COLO829 (cell line): ENCODE measurements at places on chromosomes 13 and 19.

DNA sequence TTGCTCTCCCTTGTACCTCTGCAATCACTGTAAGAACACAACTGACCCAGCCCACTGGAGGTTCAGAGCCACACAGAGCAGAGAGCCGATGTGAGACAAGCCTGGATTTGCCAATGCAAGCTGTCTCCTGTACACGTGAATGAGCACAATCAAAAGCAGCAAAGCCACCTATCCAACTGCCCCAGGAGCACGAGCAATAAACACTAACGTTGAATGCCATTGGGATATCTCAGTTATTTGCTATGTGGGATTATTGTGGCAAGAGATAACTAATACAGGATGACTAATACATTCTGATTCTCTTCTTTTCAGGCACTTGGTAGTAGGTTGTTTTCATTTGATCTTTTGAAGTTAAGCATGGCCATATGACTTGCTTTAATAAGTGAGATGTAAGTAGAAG lies 85.2 kb upstream of the FAM216B start:
- DNase-seq, result no peak

DNA sequence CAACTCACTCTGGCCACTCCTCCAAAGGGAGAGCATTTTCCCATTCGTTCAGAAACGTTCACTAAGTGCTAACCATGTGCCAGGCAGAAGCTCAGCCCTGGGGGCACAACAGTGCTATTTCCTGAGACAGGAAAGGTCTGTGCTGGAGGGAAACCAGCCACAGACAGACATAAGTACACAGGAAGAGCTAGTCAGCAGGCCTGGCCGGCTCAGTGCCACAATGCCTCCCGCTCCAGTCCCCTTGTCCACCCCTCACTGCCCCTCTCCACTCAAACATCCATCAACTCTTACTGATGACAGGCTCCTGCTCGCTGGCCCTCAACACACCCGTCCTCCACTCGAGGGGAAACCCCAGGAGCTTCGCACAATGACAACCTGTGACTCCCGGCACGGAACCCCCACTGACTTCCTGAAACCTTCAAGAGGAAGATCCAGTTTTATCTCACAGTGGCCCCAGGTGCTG lies 11.3 kb upstream of the PLA2G4C start:
- DNase-seq, result peak; percentile 75

- DNase-seq, result no peak
Observed at GRCh38 chr19:46393456-46394401, 19.6 kb downstream of the CCDC8 start.

DNA sequence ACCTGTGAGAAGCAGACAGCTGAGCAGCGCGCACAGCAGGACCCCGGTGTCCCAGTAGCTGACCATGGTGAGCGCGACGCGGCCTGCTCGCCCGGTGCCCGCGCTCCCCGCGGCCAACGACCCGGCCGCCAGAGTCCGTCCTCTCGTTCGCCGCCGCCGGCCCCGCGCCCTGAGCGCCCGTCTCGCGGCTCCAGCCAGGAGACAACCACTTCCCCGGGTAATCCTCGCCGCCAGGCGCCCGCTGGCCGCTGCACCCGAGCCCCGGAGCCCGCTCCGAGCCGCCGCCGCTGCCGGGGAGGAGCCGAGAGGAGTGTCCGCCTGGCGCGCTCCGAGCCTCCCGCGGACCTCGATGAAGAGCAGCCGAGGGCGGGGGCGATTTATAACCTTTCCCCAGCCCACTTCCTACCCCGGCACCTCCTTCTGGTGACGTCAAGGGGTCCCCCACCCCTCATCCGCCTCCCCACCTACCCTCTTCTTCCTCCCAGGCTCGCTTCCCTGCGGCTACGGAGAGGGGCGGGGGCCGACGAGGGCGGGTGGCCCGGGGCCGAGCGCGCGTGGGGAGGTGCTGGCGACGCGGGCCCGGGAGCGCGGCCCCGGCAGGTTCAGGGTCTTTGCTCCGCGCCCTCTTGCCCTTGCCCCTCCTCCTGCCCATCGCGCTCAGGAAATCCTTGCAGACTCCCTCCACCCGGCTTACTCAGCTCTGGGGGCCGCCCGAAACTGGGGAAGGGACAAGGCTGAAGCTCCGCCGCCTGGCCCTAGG lies at the start of gene FLT1:
TSS of gene FLT1 (minus strand) at position 351 of the 760 bp plus-strand sequence. CDS start at position 66, 285 bp downstream.
- no peak for DNase-seq

- DNase-seq, result no peak
Observed at GRCh38 chr13:68185444-68186141, 955.5 kb upstream of the PCDH9 start.

DNA sequence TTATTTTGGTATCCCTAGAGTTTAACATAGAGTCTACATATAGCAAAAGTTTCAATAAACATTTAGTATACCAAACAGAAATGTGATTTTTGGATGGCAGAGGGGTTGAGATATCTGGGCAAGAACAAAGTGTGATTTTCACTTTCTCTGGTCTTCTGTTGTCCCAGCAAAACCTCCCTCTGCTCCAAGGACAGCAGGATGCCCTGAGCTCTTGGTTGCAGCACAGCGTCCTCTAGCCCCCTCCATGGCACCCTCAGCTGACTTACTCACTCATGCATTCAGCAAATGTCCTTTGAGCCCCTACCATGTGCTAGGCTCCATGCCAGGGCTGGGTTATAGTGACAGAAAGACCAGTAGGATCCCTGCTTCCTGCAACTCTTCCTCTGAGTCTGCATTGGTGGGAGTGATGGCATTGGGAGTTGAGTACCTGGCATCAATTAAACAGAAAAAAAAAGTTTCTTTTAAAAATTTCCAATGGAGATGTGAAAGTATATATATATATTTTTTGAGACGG lies 104.8 kb upstream of the UBL3 start:
- DNase-seq, result no peak

DNA sequence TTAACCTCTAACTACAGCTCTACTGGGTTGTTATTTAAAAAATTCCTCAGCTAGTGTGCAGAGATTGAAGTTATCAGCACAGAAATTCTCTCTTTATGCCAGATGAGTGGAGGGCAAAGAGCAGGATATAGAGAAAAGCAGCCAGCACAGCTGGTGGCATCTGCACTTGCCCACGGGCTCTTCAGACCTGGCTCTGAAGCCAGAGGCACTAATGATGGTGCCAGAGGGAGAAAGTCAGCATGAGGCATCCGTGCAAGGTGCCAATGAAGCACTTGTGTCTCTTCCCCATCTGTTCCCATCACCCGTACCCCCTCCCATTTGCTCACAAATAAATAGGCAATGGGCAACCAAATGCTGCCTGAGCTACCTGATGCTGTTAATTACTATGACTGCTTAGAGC lies 138.9 kb downstream of the OLFM4 start:
- no peak for DNase-seq

- DNase-seq, result no peak
Observed at GRCh38 chr13:52994051-52994450, 34.6 kb upstream of the OLFM4 start.

GRCh38 chr13:41352935-41353840 lies 42.1 kb downstream of the NAA16 start:
- DNase-seq, result peak; percentile 37

DNA sequence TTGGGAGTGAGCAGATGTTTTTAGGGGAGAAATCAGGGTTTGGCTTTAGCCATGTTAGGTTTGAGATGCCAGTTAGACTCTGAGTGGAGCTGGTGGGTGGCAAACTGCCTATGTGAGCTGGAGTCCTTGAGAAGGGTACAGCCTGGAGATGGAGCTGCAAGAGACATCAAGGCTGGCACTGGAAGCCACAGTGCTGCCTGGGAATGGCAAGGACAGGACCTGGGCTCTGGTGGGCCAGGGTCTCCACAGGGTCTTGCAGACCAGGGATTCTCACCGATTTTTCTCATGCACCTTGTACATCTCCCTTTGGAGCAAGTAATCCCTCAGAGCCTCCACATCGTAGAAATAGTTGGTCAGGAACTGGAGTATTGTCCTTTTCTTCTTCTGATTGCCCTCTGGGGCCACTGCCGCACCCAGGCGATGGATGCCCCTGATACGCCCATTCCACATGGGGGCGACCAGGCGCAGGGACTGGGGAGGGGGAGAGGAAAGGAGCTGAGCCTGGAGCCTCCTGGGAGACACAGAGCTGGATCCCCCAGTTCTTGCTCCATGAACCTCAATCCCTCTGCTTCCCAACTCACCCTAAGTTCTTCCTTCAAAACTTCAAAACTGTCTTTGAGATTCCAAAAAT lies 1.7 kb downstream of the DMAC2 start:
- DNase-seq, result no peak

DNA sequence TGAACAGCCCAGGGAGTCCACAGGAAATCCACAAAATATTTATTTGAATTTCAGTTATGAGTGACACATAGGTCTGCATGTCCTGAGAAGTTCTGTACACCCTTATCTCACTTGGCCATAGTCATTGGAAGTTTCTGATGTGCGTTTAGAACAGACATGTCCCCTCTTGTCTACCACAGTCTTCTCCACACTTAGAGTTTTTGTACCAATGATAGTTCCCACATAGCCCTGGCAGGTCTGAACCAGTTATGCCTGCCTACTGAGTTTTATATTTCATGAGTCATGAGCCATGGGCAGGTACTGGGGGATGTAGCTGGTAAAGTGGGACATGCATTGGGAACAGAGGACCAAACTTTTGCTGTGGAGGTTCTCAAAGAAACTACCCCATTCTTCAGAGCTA lies 11.3 kb downstream of the ZNF132 start:
- DNase-seq, result no peak

DNA sequence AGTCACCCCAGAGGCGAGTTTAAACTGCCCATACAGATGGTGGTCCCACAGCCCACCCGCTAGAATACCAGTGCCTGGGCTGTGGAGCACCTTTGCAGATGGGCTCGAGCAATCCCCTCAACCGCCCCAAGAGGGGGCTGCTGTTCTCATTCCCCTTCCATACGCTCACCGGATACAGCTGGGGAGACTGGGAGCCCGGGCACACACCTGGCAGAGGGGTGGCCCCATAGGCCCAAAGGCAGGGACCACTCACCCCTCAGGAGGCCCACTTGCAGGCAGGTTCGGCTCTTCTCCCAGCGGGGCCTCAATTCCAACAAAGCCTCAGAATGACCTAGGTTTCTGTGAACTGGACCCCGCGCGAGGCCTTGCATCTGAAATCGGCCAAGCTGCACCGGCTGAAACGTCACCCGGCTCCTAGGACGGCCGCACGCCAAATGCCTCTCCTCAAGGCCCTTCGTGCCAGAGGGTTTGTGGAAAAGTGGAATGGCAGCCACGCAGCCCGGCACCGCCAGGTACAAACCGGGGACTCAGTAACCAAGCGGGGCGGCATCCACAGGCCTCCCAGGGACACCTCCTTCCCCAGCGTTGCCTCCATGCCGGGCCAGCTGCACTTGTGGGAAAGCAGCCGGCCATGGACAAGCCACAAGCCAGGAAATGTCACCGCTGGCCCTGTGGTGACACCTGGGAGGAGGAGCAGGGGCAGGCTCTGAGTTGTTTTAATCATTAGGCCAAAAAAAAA lies 18.7 kb downstream of the MLLT1 start:
- peak; percentile 15 for DNase-seq

- no peak for DNase-seq
Observed at GRCh38 chr19:28044477-28044876, 1168.5 kb downstream of the UQCRFS1 start.

DNA sequence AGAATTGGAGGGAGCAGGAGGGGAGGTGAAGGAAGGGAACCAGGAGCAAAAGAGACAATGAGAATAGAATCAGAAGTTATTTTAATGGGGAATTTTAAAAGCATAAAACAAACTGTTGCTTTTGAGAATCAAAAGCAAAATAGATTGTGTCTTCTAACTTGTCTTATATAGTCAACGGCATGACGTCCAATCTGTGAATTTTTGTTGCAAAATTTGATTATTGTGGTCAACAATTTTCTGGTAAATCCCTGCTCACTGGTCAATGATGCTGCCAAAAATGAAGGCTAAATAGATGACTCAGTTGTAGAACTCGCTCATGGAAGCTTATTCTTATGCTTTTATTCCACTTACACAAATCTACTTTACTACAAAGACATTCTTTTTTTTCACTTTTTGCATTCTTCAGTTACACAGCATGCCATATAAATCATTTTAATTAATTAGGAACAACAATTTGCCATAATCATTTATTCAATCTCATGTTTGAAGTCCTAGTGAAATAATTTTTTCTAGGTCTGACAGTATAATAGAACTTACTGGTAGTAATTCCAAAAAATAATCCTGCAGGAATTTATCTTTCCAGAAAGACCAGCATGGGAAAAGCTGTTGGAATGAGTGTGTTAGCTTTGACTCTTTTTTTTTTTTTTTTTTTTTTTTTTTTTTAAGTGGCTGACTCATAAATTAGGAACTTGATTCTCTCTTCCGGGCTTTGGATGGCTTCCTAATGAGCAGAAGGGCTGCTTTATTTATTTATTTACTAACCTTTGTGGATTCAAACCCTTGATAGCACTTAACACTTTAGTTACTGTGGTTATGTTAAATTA lies 256.9 kb downstream of the SPRY2 start:
- DNase-seq, result peak; percentile 74

GRCh38 chr13:39577838-39578491 lies 25.0 kb downstream of the LHFPL6 start:
- DNase-seq, result no peak

DNA sequence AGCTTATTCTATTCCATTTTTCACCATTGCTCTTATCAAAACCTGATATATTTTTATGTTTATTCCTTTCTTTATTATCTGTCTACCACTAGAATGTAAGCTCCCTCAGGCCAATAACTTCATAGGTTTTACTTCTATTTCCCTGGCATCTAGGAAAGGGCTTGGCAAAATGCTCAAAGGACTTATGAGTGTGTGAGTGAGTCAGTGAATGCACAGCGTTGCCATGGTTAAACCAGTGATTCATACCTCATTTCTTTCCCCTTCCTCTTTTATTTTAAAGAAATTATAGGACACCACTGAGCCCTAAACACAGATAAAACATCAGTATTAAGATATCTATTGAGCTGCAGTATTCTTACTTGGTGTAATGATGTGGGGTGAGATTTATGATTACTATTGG lies 162.1 kb downstream of the GPC6 start:
- no peak for DNase-seq

DNA sequence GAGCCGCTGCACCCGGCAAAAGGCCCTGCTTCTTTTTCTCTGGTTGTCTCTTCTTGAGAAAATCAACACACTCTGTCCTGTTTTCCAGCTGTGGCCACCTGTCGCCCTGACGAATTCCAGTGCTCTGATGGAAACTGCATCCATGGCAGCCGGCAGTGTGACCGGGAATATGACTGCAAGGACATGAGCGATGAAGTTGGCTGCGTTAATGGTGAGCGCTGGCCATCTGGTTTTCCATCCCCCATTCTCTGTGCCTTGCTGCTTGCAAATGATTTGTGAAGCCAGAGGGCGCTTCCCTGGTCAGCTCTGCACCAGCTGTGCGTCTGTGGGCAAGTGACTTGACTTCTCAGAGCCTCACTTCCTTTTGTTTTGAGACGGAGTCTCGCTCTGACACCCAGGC lies 17.2 kb downstream of the LDLR start:
- DNase-seq, result no peak

GRCh38 chr19:49506575-49507105 lies 5.8 kb upstream of the FCGRT start:
- peak; percentile 59 for DNase-seq
